A549 treated with CpdA at 1 μM for 4 hours (cell line): ENCODE measurements at places on chromosomes 3 and 15. TPM values are rescaled to one million over a fixed set of nuclear protein-coding genes. Genes with fewer than 3 reads are reported as not detected.

The SLC22A13 gene
- 0.06 to 0.12 TPM (median 0.10 TPM) in 3 of 5 replicates, not detected in the others for total RNA-seq

The MYLK gene
- 11.5 to 20.2 TPM (median 14.1 TPM) in 5 replicates for total RNA-seq

The DMXL2 gene
- 18.7 to 20.7 TPM (median 19.9 TPM) in 5 replicates for total RNA-seq

The RPN1 gene
- total RNA-seq: 164 to 173 TPM (median 166 TPM) in 5 replicates

The SEMA3G gene
- 0.05 to 0.15 TPM (median 0.10 TPM) in 5 replicates for total RNA-seq
